ENCODE measurements at places on chromosomes 7 and 10. TPM values are rescaled to one million over a fixed set of nuclear protein-coding genes. Genes with fewer than 3 reads are reported as not detected.

- DNase-seq, result no peak
Measured at GRCh38 chr7:45434167-45434784, 139.9 kb upstream of the ADCY1 start.

DNA sequence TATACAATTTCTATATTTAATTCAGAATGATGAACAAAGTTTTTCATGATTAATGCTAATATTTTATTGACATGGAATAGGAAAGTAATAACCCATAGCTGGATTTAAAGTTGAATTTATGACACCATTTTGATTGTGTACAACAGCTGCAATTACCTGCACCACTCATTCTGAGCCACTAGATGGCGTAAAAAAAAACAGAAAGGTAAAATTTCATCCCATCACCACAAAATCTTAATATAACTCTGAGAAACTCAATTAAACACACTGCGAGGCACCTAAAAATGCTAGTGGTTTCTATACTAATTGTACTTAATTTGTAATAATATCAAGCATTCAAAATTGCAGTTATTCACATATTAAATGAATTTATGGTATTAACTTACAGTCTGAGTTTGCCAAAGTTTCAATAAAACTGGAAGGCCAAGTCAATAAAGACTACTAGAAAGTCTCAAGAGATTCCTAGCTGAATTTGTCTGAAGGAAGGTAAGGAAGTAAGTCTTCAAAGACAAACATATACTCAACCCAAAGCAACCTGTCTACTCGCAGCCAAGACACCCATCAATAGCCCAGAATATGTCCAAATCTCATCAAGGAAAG is 182.5 kb downstream of the SKAP2 start:
- DNase-seq, result peak; percentile 53

GRCh38 chr7:66310620-66311019 is 105.5 kb downstream of the TPST1 start:
- no peak for DNase-seq

DNA sequence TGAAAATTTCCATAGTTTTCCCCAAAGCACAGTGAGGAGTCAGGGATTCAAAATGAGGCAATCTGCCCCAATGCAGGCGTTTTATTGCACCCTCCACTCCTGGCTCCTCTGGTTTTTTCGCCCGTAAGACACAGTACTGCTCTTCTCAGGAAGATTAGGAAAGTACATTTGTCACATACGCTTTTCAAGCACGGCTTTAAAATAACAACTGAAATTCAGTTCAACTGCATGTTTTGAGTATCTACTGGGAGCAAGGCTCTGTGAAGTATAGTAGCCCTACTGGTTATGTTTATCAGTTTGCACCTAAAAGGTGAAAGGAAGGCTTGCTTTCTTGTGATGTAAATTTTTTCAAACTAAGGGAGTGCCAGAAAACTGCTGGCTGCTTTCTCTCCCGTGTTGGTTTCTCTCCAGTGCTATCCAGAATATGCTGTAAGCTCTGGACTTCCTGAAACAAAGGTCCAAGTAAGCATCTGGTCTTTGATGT is 1.9 kb upstream of the SGMS1 start:
- DNase-seq, result no peak

GRCh38 chr10:30348378-30348776 is 701 bp downstream of the MTPAP start:
- no peak for DNase-seq

GRCh38 chr10:103479135-103479534 is at the start of gene CALHM3:
Gene CALHM3 (minus strand): TSS chr10:103479240. CDS start chr10:103479032, 208 bp downstream.
- DNase-seq, result peak; percentile 76

DNA sequence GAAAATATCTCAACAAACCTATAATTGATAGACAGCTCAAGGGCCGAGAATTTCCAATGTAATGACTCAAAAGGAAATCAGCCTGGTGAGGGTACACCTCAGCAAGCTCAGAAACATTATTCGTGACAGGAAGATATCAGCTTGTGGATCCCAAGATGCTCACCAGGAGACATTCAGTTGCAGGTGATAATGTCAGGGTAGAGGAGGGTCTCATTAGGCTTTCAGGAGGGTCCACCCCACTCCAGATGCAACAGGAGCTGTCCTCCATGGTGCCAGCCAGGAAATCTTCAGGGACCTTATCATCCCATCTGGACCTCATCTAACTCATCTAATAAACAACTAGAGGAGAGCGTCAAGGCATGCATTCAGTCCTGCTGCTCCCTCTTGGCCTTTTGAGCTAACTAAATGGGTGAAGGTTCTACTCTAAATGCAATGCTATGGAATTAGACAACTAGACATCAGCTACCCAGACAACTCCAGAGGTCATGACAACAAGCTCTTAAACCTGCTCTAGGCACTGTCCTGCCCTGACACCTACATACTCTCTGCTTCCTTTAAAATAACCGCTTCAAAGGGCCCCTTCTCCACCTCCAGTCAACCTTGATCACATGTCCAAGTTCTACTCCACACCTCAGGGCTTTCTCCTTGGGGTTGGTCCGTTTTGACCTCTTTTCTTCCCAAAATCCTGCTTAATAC is 4.3 kb upstream of the GIMAP5 start:
- DNase-seq, result no peak

GRCh38 chr10:110625356-110625894 is 18.7 kb upstream of the RBM20 start:
- no peak for DNase-seq

- DNase-seq, result peak; percentile 96
Measured at GRCh38 chr10:51804866-51805265, 105.5 kb upstream of the CSTF2T start.

- DNase-seq, result no peak
Measured at GRCh38 chr7:123998921-123999320, 33.9 kb downstream of the TMEM229A start.

GRCh38 chr7:113768387-113768786 is 150.4 kb downstream of the PPP1R3A start:
- DNase-seq, result no peak

GRCh38 chr7:111162692-111163091 is 71.8 kb downstream of the LRRN3 start:
- no peak for DNase-seq

- no peak for DNase-seq
Measured at GRCh38 chr7:388023-388960, 98.3 kb downstream of the FOXL3 start.

The ADCY1 gene
- 3.1 TPM for total RNA-seq
